ENCODE measurements at places on chromosomes 11 and 22. TPM values are rescaled to one million over a fixed set of nuclear protein-coding genes. Genes with fewer than 3 reads are reported as not detected.

The RTN3 gene
- 42.2 TPM for total RNA-seq

DNA sequence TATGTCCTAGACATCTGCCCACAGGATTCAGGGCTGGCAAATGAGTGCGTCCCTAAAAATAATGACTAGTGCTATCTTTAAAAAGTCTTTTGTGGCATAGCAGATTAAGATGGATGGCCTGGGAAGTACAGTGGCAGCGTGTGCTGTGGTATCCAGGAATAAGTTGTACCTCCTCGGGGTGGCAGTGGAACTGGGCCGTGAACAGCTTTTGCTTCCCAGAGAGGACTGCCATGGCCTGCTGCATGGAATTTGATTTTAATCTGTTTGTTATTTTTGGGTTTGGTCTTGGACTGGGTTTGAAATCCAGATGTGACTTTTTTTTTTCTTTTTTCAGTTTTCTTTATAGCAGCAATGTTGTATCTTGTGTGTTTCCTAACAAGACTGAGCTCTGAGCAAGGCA, 71.3 kb upstream of the PARVG start:
- H3K27me3 ChIP-seq, result no peaks in the 10 kb centered on the region
- peaks cover 7% of the 10 kb centered on the region for H3K4me1 ChIP-seq
- no peaks in the 10 kb centered on the region for H3K36me3 ChIP-seq
- no peak overlapping the region for H3K4me3 ChIP-seq
- DNase-seq, result no peak

The RAG2 gene
- total RNA-seq, result not detected

- no peaks in the 10 kb centered on the region for H3K36me3 ChIP-seq
- H3K4me1 ChIP-seq, result peaks cover 4% of the 10 kb centered on the region
- H3K27me3 ChIP-seq, result peaks cover 32% of the 10 kb centered on the region
- peak; percentile 51 for DNase-seq
- H3K4me3 ChIP-seq, result no peak overlapping the region
Measured at GRCh38 chr11:69704508-69705253, 859 bp upstream of the FGF19 start.

The MMP7 gene
- total RNA-seq, result not detected

The GDPD5 gene
- 16.8 TPM for total RNA-seq

GRCh38 chr11:2697866-2698265, 1.9 kb downstream of the KCNQ1OT1 start:
- no peak overlapping the region for H3K4me3 ChIP-seq
- DNase-seq, result no peak
- H3K27me3 ChIP-seq, result no peaks in the 10 kb centered on the region
- H3K4me1 ChIP-seq, result peaks cover 8% of the 10 kb centered on the region

- H3K36me3 ChIP-seq, result no peaks in the 10 kb centered on the region
- no peak for DNase-seq
- no peak overlapping the region for H3K4me3 ChIP-seq
- H3K4me1 ChIP-seq, result no peaks in the 10 kb centered on the region
- H3K27me3 ChIP-seq, result no peaks in the 10 kb centered on the region
Measured at GRCh38 chr22:38432264-38432663, 22.7 kb downstream of the KCNJ4 start.

- H3K27me3 ChIP-seq, result peaks cover 24% of the 10 kb centered on the region
- H3K27ac ChIP-seq, result no peak overlapping the region
- no peaks in the 10 kb centered on the region for H3K36me3 ChIP-seq
- DNase-seq, result no peak
- H3K4me3 ChIP-seq, result no peak overlapping the region
- H3K4me1 ChIP-seq, result no peaks in the 10 kb centered on the region
Measured at GRCh38 chr11:10998674-10999073, 140.8 kb upstream of the ZBED5 start.

All from activated CD4-positive, alpha-beta T cell treated with anti-CD3 and anti-CD28 coated beads for 36 hours (primary cell).